ENCODE measurements at places on chromosomes 6 and 20. TPM values are rescaled to one million over a fixed set of nuclear protein-coding genes. Genes with fewer than 3 reads are reported as not detected.
A peak's percentile ranks its signal among the peaks of the same experiment; 100 is the strongest.

The SIRPB2 gene
- 3.2 TPM for total RNA-seq

DNA sequence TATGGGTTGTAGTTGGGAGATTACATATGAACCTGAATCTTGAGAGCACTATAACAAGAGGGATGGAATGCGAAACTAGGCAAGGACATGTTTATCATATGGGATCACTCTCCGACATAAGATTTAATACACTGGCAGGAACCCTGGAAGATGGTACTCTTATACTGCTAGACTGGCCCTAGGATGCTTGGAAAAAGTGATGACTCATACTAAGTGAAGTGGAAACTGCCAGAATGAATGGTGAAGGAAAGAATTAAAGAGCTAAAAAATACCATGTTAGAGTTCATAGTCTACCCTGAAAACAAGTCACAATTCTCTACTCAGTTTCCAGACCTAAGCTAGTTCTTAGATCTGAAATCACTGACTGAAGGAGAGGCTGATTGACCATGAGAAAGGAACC is 45.5 kb upstream of the THEMIS start:
- H3K36me3 ChIP-seq, result no peaks in the 10 kb centered on the region
- no peak overlapping the region for H3K27ac ChIP-seq
- H3K27me3 ChIP-seq, result no peaks in the 10 kb centered on the region
- H3K4me1 ChIP-seq, result no peaks in the 10 kb centered on the region

The ASIP gene
- total RNA-seq, result 32.6 TPM

The SIM1 gene
- not detected for total RNA-seq

GRCh38 chr6:4636191-4636880 is 139.9 kb upstream of the CDYL start:
- no peaks in the 10 kb centered on the region for H3K36me3 ChIP-seq
- DNase-seq, result no peak
- H3K27me3 ChIP-seq, result no peaks in the 10 kb centered on the region
- no peak overlapping the region for H3K27ac ChIP-seq

DNA sequence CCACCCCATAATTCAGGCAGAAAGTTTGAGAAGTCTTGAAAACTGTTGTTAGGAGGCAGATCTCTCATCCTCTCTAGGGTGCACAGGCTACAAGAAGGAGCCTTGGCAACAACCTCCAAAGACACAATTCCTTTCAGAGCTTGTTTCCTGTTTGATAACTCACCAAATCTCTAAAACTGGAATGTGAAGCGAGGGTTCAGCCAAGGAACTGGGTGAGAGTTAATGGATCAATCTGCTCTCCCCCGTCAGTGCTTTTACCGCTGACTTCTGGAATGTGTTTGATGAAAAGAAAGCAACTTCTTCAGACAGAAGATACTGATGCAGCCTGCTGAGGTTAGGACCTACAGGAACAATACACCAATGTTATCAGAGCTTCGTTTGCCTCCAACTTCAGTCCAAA is 171.8 kb upstream of the BMP2 start:
- peaks cover 13% of the 10 kb centered on the region for H3K4me1 ChIP-seq
- no peaks in the 10 kb centered on the region for H3K27me3 ChIP-seq
- no peak overlapping the region for H3K4me3 ChIP-seq
- H3K27ac ChIP-seq, result no peak overlapping the region

The SLC12A5 gene
- not detected for total RNA-seq

The PPP2R5D gene
- total RNA-seq, result 32.7 TPM

DNA sequence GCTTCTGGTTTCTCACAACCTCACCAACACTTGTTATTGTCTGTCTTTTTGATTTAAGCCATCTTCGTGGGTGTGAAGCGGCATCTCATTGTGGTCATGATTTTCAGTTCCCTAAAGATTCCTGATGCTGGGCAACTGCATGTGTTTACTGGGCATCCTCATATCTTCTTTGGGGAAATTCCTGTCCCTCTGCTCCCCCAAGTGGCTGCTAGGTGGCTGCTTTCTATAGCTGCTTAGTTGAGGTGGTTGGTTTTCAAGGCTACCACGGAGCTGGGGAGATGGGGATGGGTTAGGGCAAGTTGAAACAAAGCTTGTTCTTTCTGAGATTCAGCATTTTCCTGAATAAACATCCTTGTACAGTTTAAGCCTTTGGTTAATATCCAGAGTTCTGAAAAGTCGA is 403.9 kb upstream of the SULF2 start:
- H3K36me3 ChIP-seq, result no peaks in the 10 kb centered on the region
- no peak overlapping the region for H3K27ac ChIP-seq
- no peak for DNase-seq

The SUMO4 gene
- total RNA-seq, result 0.27 TPM

GRCh38 chr20:4805663-4806449 is 84.1 kb downstream of the PRND start:
- H3K27me3 ChIP-seq, result peaks cover 5% of the 10 kb centered on the region
- no peak overlapping the region for H3K4me3 ChIP-seq
- H3K36me3 ChIP-seq, result no peaks in the 10 kb centered on the region
- DNase-seq, result no peak
- no peak overlapping the region for H3K27ac ChIP-seq

GRCh38 chr6:25601800-25602673 is 50.0 kb upstream of the SCGN start:
- H3K4me3 ChIP-seq, result no peak overlapping the region
- no peaks in the 10 kb centered on the region for H3K4me1 ChIP-seq
- no peak overlapping the region for H3K27ac ChIP-seq
- H3K27me3 ChIP-seq, result peaks cover 9% of the 10 kb centered on the region
- H3K36me3 ChIP-seq, result no peaks in the 10 kb centered on the region
- DNase-seq, result no peak

The NKAPL gene
- 4.5 TPM for total RNA-seq

DNA sequence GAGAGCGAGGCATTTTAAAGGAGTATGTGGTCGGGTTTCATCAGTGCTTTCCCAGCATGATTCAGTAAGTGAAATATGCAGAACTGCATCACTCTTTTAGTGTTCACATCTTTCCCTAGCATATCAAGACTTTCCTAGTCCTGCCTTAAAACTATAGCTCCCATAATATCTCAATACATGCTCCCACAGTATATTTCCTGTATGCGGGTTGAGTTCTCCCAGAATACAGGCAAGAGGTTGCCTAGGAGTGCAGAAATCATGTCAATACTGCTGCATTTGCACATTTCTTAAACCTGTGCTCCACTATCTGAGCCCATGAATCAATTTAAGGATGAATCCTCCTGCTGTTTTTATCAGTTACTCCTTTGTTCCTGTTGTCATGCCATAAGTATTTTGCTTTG is 386.6 kb upstream of the SLC35B3 start:
- H3K36me3 ChIP-seq, result no peaks in the 10 kb centered on the region
- no peaks in the 10 kb centered on the region for H3K27me3 ChIP-seq
- H3K27ac ChIP-seq, result no peak overlapping the region
- H3K4me3 ChIP-seq, result no peak overlapping the region
- no peak for DNase-seq

The PCSK2 gene
- total RNA-seq, result 0.74 TPM

GRCh38 chr20:21388566-21388965 is 8.8 kb downstream of the NKX2-4 start:
- peaks cover 33% of the 10 kb centered on the region for H3K27me3 ChIP-seq
- no peak overlapping the region for H3K4me3 ChIP-seq
- H3K36me3 ChIP-seq, result peaks cover 69% of the 10 kb centered on the region
- no peak overlapping the region for H3K27ac ChIP-seq
- DNase-seq, result no peak

DNA sequence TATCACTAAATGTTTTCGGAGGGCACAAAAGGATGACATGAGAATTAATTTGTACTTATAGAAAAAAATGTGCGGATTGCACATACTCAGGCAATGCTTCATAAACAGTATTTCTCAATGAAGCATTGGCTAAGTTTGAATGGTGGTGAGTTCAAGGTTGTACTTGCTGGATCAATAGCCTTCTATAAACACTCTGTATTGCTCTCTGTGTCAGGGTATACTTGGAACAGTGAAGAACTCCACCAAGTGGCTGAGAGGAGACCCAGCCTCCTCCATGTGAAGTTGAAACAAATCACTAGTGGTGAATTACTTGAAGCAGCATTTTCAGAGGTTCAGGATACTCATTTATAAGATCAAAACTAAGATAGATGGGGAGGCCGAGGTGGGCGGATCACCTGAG is 360.6 kb downstream of the RIMS1 start:
- no peak for DNase-seq
- H3K4me3 ChIP-seq, result no peak overlapping the region
- no peaks in the 10 kb centered on the region for H3K27me3 ChIP-seq
- H3K27ac ChIP-seq, result no peak overlapping the region
- H3K4me1 ChIP-seq, result no peaks in the 10 kb centered on the region

GRCh38 chr6:47007657-47008396 is 34.3 kb downstream of the ADGRF1 start:
- no peak for DNase-seq
- H3K27ac ChIP-seq, result no peak overlapping the region
- H3K27me3 ChIP-seq, result peaks cover 6% of the 10 kb centered on the region
- no peaks in the 10 kb centered on the region for H3K36me3 ChIP-seq

The CARMIL1 gene
- 8.4 TPM for total RNA-seq

The SLC35B3 gene
- total RNA-seq, result 6.8 TPM

The PRICKLE4 gene
- 0.88 TPM for total RNA-seq

The AGER gene
- 1.8 TPM for total RNA-seq

DNA sequence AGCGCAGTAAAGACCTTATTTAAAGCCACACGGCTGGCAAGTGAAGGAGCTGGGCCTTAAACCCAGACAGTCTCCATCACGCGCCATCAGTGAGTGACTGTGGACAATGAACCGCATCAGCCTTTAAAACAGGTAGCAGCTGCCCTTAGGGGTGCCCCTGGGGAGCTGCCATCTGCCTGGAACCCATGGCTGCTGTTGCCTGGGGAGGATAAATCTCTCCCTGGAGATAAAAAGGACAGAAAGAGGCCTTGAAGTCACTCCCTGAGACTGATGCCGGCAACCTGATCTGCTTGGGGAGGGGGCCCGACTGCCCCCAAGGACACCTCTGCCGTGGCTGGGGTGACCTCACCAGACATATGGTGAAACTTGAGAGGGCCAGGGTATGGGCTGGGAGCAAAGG is 73.5 kb downstream of the PREX1 start:
- no peak overlapping the region for H3K27ac ChIP-seq
- no peaks in the 10 kb centered on the region for H3K27me3 ChIP-seq

GRCh38 chr20:54340667-54341081 is 132.8 kb downstream of the PFDN4 start:
- H3K36me3 ChIP-seq, result no peaks in the 10 kb centered on the region
- H3K27ac ChIP-seq, result no peak overlapping the region
- no peak for DNase-seq
- no peak overlapping the region for H3K4me3 ChIP-seq

The TMEM239 gene
- total RNA-seq, result not detected

DNA sequence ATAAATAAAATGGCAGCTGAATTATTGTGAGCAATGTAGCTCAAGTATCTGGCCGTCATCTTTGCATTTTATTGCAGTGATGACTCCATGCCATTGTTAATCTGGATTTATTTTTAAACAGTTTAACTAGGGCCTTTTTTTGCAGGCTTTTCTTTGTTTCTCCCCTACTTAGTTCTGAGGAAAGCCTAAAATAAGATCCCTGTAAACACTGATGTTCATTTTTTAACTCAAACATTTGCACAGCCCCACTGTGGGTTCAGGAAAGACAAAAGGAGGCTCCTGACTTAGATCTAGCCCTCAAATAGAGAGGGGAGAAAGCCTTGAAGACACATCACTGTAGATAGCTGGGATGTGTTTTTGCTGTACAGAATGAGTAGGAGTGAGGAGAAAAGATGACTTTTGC is 69.2 kb downstream of the PLEKHG1 start:
- no peaks in the 10 kb centered on the region for H3K36me3 ChIP-seq
- DNase-seq, result no peak
- H3K27ac ChIP-seq, result peak overlapping the region; percentile 72
- no peak overlapping the region for H3K4me3 ChIP-seq
- H3K4me1 ChIP-seq, result peaks cover 54% of the 10 kb centered on the region

- no peaks in the 10 kb centered on the region for H3K36me3 ChIP-seq
- no peak overlapping the region for H3K27ac ChIP-seq
- DNase-seq, result no peak
- H3K4me1 ChIP-seq, result no peaks in the 10 kb centered on the region
- no peaks in the 10 kb centered on the region for H3K27me3 ChIP-seq
- H3K4me3 ChIP-seq, result no peak overlapping the region
Measured at GRCh38 chr6:77740380-77740779, 87.5 kb downstream of the MEI4 start.

DNA sequence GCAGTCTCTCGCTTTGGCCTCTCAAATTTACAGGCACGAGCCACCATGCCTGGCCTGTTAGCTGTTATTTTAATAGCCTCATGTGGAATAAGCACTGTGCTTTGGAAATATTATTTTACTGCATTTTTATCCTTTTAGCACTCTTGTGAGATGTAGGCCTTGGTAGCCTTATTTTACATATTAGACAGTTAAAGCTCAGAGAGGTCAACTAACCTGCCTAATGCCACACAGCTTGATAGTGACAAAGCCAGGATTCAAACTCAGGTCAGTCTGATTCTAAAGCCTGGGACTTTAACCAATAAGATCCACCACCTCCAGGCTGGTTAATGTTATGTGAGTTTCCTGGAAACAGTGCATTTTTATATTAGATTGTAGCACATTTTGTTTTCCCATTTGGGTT is 9.5 kb downstream of the TNFAIP3 start:
- H3K27me3 ChIP-seq, result no peaks in the 10 kb centered on the region
- H3K36me3 ChIP-seq, result peaks cover 75% of the 10 kb centered on the region
- DNase-seq, result no peak
- peak overlapping the region; percentile 15 for H3K27ac ChIP-seq
- peaks cover 57% of the 10 kb centered on the region for H3K4me1 ChIP-seq
- H3K4me3 ChIP-seq, result no peak overlapping the region

- no peak for DNase-seq
- no peak overlapping the region for H3K4me3 ChIP-seq
- H3K27me3 ChIP-seq, result no peaks in the 10 kb centered on the region
- no peak overlapping the region for H3K27ac ChIP-seq
- no peaks in the 10 kb centered on the region for H3K4me1 ChIP-seq
Measured at GRCh38 chr6:78875505-78875904, 8.2 kb downstream of the IRAK1BP1 start.

The POFUT1 gene
- 28.9 TPM for total RNA-seq

DNA sequence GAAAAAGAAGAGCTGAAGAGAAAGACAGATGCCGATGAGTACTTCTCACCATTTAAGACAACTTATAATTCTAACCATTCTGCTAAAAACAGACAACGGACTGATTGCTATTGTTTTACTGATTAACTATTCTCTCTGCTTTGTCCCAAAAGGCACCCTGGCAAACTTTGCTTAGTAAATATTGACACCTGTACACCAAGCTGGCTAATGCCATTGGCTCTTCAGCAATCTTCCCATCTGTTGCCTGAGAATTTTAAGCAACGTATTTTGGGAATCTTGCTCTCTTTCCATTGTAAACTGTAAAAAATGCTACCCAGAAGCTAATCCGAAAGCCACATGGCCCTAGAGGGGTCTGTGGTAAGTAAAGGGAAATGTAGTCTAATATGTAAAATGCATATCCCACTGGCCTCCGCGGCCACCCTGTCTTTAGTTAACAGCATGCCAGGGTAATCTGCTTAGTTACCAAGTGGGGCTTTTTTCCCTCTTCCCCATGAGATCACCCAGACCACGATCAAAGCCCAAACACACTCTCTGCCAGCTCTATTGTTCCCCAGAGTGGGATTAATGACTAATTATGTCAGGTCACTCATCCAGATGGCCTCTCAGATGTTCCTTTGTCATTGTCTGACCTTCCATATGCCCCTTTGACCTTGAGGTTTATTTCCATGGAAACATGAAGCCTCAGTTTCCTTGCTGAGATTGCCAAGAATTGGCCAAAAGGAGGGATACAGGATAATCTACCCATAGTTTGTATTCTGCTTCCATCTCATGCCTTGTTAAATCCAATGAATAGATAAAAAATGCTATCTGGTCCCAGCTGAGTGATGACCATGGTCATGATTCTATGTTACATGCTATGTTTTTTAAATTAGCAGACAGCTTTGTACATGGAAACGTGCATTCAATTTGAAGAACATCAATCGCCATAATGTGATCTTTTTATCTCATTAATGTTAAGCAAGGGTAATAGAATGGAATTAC is 216.4 kb upstream of the MCHR2 start:
- no peaks in the 10 kb centered on the region for H3K36me3 ChIP-seq
- no peak overlapping the region for H3K27ac ChIP-seq
- DNase-seq, result no peak
- H3K4me1 ChIP-seq, result no peaks in the 10 kb centered on the region
- no peaks in the 10 kb centered on the region for H3K27me3 ChIP-seq
